ENCODE measurements at places on chromosomes 1 and 21. TPM values are rescaled to one million over a fixed set of nuclear protein-coding genes. Genes with fewer than 3 reads are reported as not detected.
A peak's percentile ranks its signal among the peaks of the same experiment; 100 is the strongest.

The GPR25 gene
- total RNA-seq, result not detected

The PPIH gene
- total RNA-seq, result 10.9 TPM

GRCh38 chr21:44374601-44375280 is 21.3 kb downstream of the TRPM2 start:
- DNase-seq, result no peak

DNA sequence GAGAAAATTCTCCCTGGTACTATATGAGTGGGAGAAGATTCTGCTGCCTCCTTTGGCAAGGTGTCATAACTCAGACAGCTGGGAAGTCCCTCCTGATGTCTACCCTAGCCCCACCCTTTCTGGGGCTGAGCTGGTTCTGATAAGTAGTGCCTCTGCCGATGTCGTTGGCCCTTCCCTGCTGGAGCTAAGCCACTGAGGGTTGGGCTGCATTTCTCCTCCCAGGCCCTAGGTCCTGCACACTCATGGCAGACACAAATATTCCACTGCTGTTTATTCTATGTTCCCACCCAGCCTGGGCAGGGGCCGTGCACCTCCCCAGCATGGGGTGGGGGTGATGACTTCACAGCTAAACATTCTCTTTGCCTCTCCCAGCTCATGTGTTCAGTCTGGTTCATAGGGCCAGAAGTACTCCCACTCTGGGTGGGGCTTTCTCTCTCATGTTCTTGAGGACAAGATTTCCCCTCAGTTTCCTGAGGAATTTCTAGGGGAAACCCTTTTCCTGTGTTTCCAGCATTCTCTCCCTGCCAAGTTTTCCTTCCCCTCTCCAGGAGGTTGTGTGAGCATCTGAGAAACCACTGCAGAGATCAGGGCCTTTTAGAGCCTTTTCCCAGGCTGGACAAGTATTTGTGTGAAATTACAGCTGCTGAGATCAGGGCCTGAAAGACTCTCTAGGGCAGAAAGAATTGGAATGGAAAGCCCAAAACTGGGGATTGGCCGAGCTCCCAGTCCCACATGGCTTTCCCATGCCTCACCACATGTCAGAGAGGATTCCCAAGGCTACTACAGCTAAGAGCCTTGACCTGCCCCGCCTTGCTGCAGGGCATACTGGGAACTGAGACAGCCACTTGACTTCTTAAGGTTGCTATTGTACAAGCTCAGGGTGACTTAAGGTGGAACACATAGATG is 66.2 kb downstream of the ATP2B4 start:
- DNase-seq, result peak; percentile 91

DNA sequence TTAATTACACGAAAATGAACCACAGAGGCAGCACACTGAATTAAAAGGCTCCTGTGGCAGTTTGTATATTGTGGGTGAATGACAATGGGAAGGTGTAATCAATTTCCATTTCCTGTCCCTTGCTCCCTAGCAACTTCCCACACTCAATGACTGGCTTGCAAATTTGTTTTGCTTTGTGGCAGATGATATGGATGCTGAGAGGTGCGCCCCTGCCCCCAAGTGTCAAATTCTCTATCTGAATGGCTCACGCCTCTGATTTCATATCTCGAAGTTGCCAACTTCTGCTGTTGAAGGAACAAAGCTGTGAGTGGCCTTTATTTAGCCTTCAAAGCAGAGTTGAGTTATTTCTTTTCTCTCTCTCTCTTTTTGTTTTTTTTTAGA is 86.0 kb downstream of the FOXD2 start:
- no peak for DNase-seq

GRCh38 chr1:223631956-223632355 is 33.5 kb downstream of the CAPN8 start:
- DNase-seq, result no peak

- DNase-seq, result peak; percentile 87
Measured at GRCh38 chr1:91730801-91731732, 154.9 kb downstream of the TGFBR3 start.

DNA sequence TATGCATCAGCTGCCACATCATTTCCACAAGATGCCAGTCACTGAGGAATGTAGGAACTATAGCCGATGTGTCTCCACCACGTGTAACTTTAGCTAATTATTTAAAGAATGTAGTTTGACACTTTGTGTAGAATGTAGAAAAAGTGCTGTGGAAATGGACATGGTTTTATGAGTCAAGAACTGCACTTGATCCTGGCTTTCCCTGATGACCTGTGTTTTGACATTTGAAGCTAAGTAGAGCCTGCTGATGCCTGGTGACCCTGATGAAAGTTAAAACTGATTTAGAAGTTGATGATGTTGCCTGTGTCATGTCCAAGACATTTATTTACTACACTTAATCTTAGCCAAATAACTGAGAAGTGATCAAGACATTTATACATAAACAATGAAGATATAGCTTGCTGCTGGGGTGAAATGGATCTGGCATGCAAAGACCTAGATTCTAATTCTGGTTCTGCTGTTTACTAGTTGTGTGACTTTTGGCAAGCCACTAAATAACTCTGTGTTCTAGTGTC is 4.4 kb upstream of the OSBPL9 start:
- DNase-seq, result no peak

DNA sequence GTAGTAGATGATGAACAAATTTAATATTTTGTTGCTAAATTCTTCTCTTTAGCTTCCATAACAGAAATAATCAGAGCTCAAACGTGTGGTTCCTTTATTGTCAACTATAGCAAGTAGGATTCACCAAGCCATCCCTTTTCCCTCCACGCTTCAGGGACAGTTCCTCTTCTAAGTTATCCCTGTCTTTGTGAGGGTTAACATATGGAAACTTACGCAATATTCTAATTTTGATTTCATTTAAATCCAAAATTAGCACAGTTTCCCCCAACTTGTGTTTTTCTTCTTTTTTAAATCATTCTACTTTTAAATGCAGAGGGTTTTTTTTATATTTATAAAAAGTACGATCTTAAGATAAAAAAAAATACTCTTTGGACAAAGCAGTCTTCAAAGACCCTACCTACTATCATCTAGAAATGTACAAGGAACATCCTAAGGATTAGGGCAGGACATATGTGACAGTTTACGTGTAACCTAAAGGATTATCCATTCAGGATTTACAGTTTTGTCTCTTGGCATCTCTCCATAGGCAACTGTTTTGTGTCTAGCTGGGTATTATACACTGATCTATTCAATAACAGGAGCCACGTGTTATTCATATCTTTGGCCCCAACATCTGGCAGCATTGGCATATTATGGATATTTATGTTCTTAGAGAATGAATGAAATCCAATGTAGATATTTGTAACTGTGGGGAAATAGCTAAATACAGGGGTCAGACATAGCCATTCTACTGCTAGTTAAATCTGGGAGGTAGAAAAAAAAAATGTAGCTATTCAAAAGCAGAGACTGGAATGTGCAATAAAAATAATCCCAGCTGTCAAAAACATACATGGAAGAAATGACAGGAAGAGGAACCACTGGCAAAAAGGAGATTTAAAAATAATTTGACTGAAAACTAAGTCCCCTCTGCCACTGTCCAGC is 272.9 kb downstream of the NEGR1 start:
- DNase-seq, result no peak
